ENCODE measurements at places on chromosomes 1 and 21. TPM values are rescaled to one million over a fixed set of nuclear protein-coding genes. Genes with fewer than 3 reads are reported as not detected.

DNA sequence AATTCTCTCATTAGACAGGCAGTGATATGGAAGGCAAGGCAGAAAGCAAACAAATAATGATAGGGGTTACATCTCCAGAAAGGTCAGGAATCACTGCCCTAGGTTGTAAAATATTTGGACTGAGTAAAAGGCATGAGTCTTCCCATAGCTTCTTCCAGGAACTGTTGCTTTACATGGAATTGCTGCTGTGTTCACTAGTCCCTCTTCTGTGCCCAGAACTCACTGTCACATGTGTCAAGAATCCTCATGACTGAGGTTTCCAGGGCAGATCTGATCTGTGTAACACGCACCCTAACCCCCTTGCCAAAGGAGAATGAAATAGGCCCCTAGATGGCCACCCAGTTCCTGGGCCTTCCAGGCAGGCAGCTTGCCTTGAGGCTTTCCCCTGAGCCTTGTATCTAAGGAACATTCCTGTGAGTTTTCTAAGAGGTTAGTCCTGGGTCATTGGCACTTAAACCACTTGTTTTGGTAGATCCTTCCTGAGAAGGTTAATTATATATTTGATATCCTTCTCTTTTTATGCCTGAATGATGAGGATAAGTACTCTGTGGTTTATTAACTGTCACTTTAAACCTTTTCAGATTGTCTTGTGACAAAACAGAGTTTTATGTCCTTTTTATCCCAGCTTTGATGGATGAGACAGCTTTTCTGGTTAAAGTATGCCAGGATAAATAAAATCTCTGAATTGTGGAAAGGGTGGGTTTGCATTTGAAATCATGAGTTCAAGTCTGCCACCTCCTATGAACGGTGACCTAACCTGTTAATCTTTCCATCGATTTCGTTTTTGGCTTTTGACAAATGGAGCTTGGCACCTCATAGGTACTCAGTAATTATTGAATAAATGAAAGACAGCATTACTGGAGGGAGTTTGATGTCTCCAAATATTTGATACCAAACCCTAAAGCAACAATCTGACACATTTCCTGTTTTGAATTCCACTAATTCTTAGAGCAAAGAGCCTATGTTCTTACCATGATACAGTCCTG is 163.3 kb downstream of the DHRS3 start:
- H3K36me3 ChIP-seq, result no peaks in the 10 kb centered on the region
- peaks cover 23% of the 10 kb centered on the region for H3K4me1 ChIP-seq
- DNase-seq, result no peak
- peak overlapping the region; percentile 51 for H3K27ac ChIP-seq
- no peaks in the 10 kb centered on the region for H3K27me3 ChIP-seq
- no peak overlapping the region for H3K4me3 ChIP-seq

DNA sequence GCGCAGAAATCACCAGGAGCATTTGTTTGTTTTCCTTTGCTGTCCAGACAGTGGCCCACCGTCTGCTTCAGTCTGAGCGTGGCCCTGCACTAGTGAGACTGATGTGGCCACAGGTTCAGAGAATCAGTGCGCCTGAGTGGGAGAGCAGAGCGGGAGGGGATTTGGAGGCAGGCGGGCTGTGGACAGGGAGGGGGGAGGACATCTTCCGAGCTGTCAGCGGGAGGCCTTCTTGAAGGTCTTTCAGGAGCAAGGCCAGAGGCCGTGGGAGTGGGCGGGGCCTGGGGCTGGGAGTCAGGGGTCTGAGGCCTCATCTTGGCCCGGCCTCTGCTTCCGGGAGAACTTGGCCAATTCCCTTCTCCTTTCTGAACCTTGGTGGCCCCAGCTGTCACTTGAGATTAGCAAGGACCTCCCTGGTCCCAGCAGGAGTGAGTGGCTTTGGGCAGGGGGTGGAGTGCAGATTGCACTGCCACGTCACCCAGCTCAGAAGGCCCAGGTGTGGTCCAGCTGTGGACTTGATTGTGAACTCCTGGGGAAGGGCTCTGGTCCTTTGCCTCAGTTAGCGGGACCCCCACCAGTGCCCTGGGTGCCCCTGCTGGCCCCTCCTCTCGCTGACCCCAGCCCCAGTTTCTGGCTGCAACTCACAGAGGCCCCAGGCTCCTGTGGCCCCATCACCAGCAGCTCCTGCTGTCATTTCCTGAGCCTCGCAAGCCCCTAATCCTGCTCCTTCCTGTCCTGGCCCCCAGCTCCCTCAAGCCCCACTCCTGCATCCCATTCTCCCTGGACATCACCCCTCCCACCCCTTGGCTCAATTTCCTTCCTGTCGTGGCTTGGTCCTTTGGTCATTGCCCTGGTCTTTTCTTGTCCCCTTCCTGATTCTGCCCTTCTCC is 8.4 kb downstream of the TNFRSF1B start:
- no peak for DNase-seq
- H3K4me1 ChIP-seq, result peaks cover 4% of the 10 kb centered on the region
- no peaks in the 10 kb centered on the region for H3K36me3 ChIP-seq
- H3K27me3 ChIP-seq, result no peaks in the 10 kb centered on the region

- no peak overlapping the region for H3K4me3 ChIP-seq
- no peaks in the 10 kb centered on the region for H3K36me3 ChIP-seq
- H3K4me1 ChIP-seq, result peaks cover 3% of the 10 kb centered on the region
- H3K27me3 ChIP-seq, result no peaks in the 10 kb centered on the region
These were observed 52.6 kb upstream of the EPS8L3 start for GRCh38 chr1:109816175-109816811.

GRCh38 chr21:28867401-28867800 is 125.3 kb downstream of the LTN1 start:
- H3K4me1 ChIP-seq, result no peaks in the 10 kb centered on the region
- no peak for DNase-seq
- H3K27ac ChIP-seq, result no peak overlapping the region
- no peak overlapping the region for H3K4me3 ChIP-seq
- H3K36me3 ChIP-seq, result no peaks in the 10 kb centered on the region

SYT6 gene
- total RNA-seq, result 0.23 TPM

GRCh38 chr1:216054600-216054999 is 368.6 kb downstream of the USH2A start:
- H3K27ac ChIP-seq, result no peak overlapping the region
- no peak overlapping the region for H3K4me3 ChIP-seq
- H3K36me3 ChIP-seq, result no peaks in the 10 kb centered on the region
- no peaks in the 10 kb centered on the region for H3K27me3 ChIP-seq
- H3K4me1 ChIP-seq, result no peaks in the 10 kb centered on the region

CD5L gene
- not detected for total RNA-seq

CYP4A22 gene
- total RNA-seq, result not detected

DNA sequence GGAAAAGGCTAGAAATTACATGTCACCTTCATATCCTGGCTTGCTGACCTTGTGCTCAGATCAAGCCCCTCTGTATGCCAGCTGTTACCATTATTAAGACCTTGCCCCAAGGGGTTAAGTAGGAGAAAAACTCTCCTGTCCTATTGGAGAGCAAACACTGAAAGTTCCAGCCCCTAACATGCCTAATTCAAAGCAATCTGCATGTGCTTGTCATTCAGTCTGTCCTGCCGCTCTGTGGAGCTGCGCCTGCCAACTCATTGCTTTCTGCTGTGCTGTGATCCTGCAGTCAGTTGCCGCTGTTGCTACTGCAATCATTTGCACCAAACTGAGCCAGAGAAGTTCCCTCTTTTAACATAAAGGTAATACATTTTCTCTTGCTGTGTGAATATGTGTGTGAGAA is 113.4 kb downstream of the DISP1 start:
- H3K27ac ChIP-seq, result no peak overlapping the region
- H3K4me3 ChIP-seq, result peak overlapping the region; percentile 12
- no peaks in the 10 kb centered on the region for H3K27me3 ChIP-seq
- no peaks in the 10 kb centered on the region for H3K36me3 ChIP-seq
- peak; percentile 56 for DNase-seq

OR2M3 gene
- total RNA-seq, result 0.11 TPM

DNA sequence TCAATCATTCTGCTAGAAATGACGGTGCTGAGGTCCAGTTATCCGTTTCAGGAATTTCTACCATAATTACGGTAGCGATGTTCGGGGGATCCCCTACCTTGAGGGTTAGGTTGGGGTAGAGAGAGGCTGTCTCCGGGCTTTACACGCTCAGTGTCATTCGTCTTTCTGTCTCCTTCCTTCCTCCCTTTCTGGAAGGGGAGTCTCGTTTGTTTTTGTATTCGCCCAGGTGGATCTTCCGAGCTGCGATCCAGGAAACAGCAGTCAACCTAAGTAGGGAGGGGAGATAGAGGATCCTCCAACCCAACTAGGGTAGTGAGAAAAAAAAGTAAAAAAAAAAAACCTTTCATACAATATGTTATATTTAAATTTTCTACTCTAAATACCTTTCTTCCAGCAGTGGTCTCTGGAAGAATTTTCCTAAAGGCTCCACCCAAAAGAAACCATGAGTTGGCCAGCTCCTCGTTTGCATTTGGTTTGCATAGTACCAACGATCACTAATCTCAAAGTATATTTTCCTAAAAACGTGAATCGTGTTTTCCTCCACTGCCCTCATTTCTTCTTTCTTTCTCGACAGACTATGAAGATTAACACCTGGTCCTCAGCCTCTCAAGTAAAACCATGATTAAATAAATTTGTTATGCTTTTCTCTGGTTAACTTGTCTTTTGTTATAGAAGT is 611 bp upstream of the PIK3C2B start:
- H3K27ac ChIP-seq, result peak overlapping the region; percentile 53
- peaks cover 10% of the 10 kb centered on the region for H3K4me1 ChIP-seq
- peak overlapping the region; percentile 76 for H3K4me3 ChIP-seq
- no peaks in the 10 kb centered on the region for H3K36me3 ChIP-seq

DNA sequence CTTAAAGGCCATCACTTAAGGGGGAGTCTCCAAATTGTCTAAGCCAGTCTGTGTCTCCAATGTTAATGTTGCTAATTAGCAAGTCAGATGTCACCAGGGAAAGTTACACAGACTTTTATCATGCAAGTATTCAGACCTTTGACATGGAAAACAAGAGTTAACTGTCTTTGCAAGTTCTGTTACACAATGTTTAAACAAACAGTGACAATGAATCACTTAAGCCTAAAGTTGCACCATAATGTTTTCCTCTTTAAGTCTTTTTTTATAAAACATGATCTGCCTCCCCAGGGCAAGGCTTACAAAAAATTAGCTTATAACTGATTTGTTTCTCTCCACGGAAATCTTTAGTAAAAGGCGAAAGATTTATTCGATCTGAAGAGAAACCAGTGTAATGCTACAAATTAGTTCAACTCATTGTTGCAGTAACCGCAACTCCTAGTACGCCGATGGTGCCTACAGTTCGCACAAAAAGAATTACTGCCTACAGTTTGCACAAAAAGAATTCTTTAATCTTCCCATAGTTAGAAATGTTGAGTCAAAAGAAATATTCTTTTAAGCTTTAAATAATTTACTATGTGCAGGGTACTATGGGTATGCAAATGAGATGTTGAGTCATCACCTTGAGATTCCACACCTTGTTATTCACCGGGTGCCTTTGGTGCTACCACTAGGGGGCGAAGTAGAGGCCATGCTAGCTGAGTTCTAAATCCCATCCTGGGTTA is 45.3 kb downstream of the HHAT start:
- no peaks in the 10 kb centered on the region for H3K4me1 ChIP-seq
- no peak overlapping the region for H3K27ac ChIP-seq
- H3K36me3 ChIP-seq, result no peaks in the 10 kb centered on the region
- H3K27me3 ChIP-seq, result no peaks in the 10 kb centered on the region
- no peak for DNase-seq

TYW3 gene
- 27.0 TPM for total RNA-seq

DNA sequence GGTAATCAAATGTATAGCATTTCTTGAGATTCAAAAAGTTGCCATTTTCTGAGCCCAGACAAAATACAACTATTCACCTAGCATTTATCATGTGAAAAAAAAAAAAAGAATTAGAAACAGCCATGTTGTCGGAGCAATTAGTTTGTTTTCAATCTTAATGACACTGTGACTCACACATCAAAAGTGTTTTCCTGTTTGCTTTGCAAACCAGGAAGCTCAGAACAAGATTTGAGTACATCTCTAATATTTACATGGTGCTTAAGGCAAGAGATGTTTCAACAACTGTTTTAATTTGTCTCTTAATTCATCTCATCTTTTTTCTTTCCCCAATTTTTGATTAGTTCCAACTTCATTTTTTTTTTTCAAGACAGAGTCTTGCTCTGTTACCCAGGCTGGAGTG is 62.5 kb upstream of the CAPZB start:
- no peaks in the 10 kb centered on the region for H3K36me3 ChIP-seq
- H3K27ac ChIP-seq, result no peak overlapping the region
- no peak for DNase-seq
- no peak overlapping the region for H3K4me3 ChIP-seq
- peaks cover 2% of the 10 kb centered on the region for H3K4me1 ChIP-seq
- no peaks in the 10 kb centered on the region for H3K27me3 ChIP-seq

DNA sequence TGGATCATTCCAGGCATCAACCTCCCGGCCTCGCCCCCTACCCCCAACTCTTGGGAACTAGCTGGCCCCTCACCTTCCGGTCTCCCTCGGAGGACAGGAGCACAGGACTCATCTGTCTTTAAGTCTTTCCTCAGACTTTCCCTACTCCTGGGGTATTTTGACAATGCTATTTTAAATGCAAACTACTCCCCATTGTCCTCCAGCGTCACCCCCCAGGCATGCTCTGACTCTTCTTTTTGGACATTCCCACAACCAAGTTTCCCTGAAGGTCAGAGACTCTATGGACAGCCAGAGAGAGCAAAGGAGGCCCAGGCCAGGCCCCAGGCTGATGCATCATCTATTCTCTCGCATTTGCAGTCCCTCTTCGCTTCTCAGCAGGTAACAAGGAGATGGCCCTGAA is 424.3 kb downstream of the PCP4 start:
- H3K4me3 ChIP-seq, result no peak overlapping the region
- no peak overlapping the region for H3K27ac ChIP-seq
- H3K27me3 ChIP-seq, result no peaks in the 10 kb centered on the region
- DNase-seq, result no peak
- no peaks in the 10 kb centered on the region for H3K36me3 ChIP-seq

GRCh38 chr1:159924025-159924790 is 1.1 kb downstream of the TAGLN2 start:
- DNase-seq, result peak; percentile 95
- no peaks in the 10 kb centered on the region for H3K36me3 ChIP-seq
- H3K27me3 ChIP-seq, result no peaks in the 10 kb centered on the region
- H3K4me1 ChIP-seq, result peaks cover 20% of the 10 kb centered on the region
- peak overlapping the region; percentile 80 for H3K27ac ChIP-seq
- peak overlapping the region; percentile 91 for H3K4me3 ChIP-seq

DNA sequence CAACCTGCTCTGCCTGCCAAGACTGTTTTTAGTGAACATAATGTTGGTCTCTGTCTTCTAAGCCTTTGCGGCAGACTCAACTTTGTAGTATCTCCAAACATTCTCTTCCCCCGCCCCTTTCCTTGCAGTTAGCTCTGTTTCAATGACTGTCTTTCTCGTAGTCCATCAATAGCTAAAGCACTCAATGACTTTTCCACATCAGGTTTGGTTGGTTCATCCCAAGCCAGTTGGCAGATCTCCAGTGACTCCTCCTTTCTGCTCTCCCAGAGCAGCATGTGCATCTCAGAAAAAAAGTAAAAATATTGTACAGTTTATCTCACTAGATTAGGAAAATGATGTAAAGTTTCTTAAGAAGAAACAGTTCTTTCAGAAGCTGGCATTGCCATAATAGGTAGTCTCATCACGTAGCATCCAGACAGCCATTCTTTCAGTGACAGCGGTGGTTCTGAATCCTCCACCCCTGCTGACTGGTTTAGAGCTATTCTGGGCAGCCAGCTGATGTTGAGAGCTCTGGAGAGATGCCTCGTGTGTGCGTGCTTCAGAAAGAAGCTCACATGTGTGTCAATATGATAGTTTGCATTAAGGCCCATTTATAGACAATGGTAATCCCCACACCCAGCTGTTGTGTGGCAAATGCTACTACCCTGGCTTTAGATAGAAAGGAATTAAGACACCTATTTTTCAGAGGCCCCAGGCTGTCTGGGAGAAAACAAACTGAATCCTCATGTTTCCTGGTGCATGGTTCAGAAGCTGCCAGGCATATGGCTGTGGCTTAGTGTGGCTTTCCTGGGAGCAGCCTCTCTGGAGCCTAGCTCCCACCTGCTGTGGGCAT is 53.2 kb downstream of the CNN3 start:
- no peaks in the 10 kb centered on the region for H3K36me3 ChIP-seq
- H3K4me3 ChIP-seq, result no peak overlapping the region
- H3K27ac ChIP-seq, result no peak overlapping the region
- DNase-seq, result no peak
